ENCODE measurements at places on chromosomes 12 and 14.

GRCh38 chr12:113537751-113538087 lies 66.0 kb upstream of the LHX5 start:
- DNase-seq: no peak

DNA sequence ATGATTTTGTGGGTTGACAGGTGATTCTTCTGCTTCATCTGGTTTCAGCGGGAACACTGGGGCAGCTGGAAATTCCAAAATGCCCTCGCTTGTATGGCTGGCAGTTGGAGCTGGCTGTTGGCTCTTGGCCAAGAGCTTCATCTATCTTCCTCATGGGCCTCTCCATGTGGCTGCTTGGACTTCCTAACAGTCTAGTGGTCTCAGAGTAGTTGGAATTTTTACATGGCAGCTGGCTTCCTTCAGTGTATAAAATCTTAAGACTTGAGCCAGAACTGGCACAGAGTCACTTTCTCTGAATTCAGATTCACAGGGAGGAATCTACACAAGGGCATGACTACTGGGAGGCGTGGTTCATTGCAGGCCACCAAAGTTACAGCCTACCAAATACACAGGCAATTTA lies 204.9 kb upstream of the RMST start:
- no peak for DNase-seq

- peak; percentile 16 for DNase-seq
Measured at GRCh38 chr14:55802986-55803872, 223.2 kb downstream of the KTN1 start.

- no peak for DNase-seq
Measured at GRCh38 chr14:91575469-91576208, 65.5 kb upstream of the PPP4R3A start.

DNA sequence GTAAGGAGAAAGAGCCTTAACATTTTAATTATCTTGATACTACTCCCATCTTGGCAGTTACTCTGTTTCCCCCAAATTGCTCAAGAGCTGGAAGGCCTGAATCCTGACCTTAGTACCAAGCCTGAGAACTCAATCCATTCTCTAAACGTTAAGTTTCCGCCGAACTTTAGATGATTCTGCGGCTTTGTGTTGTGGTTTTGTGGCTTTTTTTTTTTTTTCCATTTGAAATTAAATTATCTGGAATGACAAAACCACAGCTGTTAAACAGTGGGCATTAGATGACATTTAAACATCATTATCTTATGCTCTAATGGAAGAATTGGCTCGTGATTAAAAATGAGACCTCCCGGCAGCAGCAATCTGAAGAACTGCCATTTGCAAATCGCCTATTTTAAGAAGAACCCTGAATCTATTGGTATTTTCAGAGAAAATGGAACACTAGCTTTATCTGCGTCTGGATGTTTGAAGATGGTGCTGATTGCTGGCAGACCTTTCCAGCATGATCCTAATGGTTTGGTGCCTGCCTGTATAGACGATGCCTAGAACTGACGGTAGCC lies 38.4 kb downstream of the TMEM132C start:
- DNase-seq: no peak

DNA sequence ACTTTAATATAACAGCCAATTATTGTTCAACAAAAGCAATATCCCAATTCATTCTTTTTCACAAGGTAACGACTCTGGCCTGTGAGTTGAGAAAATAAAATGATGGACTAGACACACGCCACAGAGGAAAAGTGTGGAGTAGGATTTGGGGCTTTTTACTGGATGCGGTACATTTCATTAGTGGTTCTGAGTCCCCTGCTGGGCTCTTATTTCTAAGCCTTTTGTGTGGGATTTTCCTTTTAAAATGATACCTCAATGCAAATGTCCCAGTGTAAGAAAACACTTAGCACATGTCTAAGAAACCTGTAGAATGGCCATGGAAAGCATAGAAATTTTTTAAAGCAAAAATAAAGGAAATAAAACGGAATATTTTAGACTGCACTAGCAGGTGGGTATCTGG lies 73.4 kb downstream of the C12orf42 start:
- no peak for DNase-seq

DNA sequence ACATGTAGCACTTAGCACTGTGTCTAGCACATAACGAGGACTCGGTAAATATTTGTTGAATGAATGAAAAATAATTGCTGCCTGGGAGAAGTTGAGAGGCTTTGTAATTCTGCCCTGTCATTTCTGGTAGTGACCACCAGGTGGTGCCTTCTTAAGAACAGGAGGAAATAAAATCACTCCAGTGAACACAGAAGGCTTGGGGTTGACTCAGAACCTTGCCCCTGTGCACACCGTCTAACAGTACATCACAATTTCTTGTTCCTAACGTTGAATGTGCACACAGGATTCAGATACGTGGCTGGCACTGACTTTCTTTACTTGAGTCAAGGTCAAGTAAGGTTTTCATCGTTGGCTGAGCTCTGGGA lies 91.8 kb downstream of the RGS6 start:
- peak; percentile 40 for DNase-seq

- no peak for DNase-seq
Measured at GRCh38 chr14:95226801-95227200, 69.5 kb upstream of the DICER1 start.

DNA sequence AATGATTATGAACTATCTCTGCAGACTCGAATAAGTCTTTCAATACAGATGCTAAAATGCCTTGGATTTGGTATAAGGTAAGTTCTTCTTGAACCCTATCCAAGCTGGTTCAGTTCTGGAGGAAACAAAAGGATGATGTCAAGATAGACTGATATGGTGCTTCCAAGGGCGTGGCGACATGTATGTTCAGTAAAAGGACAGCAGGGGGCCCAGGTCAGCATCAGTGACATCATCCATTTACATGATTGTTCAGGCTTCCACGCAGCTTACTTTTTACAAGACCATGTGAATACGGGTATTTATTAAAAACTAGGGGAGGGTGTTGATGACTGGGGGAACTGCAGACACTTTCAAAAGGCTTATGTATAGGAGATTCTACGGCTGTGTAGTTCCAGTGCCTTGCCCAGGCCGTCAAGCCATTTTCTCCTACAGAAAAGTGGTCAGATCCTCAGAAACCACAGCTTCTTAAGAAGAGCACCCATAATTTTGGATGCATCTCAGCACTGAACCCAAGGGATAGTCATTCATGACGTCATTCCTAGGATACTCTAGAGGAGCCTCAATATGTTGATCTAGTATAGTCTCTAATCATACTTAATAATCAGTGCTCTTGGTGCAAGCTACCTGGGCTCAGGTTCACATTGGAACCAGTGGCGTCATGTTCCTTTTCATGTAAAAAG lies 527.7 kb downstream of the FUT8 start:
- DNase-seq: no peak

DNA sequence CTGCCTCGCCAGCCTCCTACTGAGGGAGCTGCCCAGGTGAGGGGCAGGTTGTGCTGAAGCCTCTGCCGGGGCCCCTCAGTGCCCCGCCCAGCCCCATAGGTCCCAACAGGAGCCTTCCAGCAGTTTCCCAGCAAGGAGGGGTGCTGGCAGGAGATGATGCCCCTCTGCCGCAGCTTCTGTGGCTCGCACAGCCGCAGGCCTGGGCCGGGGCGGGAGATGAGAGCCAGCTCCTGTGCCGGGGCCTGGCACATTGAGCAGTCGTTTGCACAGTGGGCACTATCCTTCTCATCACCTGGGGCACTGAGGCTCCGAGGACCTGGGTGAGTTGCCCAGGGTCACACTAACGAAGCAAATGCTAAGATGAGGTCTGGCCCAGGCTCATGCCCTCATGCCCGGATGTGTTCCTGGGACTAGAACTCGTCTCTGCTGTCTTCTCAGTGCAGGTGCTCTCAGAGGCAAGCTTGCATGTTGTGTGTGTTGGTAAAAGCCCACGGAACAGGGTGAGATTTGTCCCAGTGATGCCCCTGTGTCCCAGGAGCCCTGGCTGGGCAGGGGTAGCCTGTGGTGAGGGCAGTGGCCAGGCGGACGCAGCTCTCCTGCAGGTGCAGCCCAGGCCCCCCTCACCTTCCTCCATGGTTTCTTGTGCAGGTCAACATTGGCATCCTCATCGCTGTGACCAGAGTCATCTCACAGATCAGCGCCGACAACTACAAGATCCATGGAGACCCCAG lies 177.5 kb downstream of the ADGRD1 start:
- no peak for DNase-seq

DNA sequence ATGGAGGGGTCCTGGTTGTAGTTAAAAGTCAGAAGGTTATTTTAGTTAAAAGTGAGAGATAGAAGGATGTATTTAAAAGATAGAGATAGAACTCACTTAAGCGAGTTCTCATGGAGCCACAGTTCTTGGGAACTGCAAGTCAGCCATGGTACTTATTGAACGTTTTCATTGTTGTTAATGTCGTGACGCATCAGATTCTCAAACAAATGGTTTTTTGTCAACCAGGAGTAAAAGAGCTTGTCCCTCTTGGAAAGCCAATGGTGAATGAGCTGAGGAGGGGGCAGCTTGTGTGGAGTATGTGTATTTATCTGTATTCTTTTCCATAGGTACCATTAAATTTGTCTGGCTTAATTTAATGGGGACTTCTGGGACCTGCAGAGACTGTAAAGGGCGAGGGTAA lies 68.6 kb downstream of the FIGNL2 start:
- DNase-seq: no peak

- DNase-seq: no peak
Measured at GRCh38 chr12:123034022-123034541, 53.6 kb downstream of the ARL6IP4 start.

- DNase-seq: no peak
Measured at GRCh38 chr12:29150462-29150861, 1.4 kb downstream of the FAR2 start.

DNA sequence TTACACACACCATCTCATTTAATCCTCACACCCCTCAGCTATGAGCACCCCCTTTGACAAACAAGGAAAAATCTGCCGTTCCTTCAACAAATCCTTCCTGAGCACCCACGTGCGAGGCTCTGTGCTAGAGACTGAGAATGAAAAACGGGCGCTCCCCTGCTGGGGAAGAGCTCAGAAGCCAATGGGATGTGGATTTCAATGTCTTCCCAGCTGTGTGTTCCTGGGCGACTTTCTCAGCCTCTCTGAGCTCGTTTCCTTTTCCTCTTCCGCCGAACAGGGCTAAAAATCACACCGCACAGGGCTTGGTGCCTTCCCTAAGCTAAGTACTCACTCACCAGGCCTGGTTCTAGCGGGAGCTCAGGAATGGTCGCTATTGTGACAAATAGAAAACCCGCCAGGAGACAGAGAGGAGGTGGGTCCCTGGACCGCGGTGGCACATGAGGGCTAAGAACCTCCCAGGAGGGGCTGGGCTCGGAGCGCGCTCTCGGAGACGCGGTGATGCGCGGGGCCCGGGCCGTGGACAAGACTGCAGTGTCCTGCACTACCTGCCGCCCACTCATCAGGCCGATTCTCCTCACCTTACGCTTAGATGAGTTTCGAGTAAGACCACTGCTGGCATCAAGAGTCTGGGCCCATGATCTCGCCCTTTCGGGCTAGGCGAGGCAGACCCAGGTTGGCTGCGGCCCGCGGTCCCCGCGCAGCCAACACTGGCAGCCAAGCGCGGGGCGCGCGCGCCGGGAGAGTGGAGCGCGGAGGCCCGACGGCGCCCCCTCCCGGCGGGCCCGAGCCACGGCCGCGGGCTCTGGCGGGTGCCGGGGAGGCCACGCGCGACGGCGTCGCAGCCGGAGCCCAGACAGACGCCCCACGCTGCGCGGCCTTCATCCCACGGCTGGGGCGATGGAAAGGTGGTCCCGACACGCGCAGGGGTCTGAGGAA lies 17.0 kb downstream of the ZDHHC22 start:
- DNase-seq: peak; percentile 72

GRCh38 chr14:93940437-93940836 lies 13.3 kb downstream of the FAM181A start:
- DNase-seq: no peak

DNA sequence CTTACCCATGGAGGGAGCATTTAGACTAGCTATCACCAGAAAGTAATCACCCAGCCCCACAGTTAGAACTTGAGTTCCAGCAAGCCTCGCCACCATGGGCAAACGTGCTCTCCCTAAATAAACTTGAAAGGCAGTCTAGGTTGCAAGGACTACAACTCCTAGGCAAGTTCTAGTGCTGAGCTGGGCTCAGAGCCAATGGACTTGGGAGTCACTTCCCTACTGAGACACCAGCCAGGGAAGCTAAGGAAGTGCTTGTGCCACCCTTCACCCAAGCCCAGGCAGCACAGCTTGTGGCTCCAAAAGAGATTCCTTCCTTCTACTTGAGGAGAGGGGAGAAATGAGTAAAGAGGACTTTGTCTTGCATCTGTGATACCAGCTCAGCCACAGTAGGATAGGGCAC lies 57.9 kb downstream of the SLCO1A2 start:
- DNase-seq: no peak

DNA sequence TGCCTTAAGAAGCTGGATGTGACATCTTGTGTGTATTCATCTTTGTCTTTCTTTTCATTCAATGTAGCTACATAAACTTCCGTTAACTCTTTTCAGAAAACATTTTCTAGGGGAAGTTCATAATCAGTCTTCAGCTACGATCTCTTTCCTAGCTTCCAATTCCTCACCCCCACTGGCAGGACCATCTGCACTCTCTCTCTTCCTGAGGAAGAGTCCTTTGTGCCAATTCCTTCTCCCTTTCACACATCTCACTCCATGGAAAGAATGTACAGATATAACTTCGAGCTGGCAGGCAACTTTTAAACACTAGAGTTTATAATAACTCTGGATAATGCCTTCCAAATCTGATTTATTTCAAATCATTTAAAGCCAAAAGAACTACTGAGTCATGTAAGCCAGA lies 495.7 kb downstream of the GALC start:
- DNase-seq: no peak

DNA sequence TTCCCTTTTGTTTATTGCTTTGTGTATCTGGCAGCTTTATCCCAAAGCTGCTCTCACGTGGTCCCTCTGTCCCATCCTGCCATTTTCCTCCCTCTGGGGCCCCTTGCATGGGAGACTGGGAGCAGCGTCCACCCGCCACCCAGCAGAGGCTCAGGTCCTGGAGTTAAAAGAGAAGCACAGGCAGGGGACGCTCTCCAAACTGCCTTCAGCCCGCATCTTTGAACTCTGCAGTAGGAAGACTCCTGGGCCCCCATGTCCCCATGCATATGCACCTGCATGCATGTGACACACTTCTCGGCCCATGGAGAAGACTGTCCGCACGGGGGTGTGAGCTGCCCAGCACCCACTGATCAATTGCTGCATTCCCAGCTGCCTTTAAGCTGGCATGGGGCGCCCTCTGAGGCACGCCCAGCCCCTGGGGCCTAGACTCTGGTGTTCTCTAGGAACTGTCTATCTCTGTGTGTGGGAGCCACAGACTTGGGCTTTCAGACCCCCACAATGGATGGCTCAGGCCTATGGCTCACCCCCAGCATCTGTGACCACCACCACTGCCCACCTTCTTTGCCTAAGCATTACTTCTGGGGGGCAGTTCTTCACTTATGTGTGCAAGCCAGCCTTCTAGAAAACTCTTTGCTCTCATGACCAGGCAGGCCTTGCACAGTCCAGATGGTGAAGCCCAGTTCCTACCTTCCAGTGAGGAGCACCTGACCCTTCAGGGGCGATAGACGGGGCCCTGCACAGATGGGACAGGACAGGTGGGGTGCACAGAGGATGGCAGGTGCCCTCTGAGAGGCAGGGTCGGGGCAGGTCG lies 96.1 kb upstream of the DIO3 start:
- no peak for DNase-seq

DNA sequence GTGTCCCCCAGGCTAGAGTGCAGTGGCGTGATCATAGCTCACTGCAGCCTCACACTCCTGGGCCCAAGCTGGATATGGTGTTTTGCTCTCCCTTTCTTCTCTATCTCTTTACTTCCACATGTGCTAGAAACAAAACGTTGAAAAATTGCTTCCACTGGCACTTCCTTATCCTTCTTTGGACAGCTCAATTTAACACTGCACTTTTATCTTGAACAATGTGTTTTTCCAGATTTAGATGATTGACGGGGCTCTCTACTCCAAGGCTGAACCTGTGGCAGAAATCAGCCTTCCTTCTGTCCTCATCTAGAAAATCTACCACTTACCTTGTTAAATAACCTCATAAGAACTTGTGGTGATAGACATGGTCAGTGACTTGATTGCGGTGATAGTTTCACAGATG lies 165.1 kb downstream of the DAD1 start:
- no peak for DNase-seq

All from astrocyte of the hippocampus (primary cell).